Thymus (tissue), 14 donors: ENCODE measurements at places on chromosomes 7 and 10. TPM values are rescaled to one million over a fixed set of nuclear protein-coding genes. Genes with fewer than 3 reads are reported as not detected.

- H3K27ac ChIP-seq, result no peak overlapping the region
- H3K36me3 ChIP-seq, result no peaks in the 10 kb centered on the region
- DNase-seq, result no peak
These were observed 25.8 kb downstream of the TACC2 start for GRCh38 chr10:122014652-122015248.

DNA sequence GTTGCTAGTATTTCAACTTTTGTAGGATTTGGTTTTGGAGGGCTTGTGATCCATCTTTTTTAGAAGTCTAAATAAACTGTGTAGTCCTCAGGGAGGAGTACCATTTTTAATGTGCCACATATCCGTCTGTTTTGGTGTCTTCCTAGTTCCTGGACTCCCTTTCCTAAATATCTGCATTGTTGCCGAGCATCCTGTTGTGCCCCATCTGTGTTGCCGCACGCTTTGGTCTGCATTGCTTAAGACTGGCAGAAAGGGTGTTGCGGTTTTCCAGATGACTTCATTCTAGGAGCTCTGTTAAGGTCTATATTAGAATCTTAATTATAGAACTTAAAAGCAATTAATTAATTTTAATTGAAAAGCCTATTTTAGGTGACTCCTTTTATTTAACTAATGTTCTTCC lies 49.4 kb downstream of the RBM33 start:
- H3K36me3 ChIP-seq, result peaks cover 8% of the 10 kb centered on the region
- no peaks in the 10 kb centered on the region for H3K27me3 ChIP-seq
- H3K4me1 ChIP-seq, result no peaks in the 10 kb centered on the region
- H3K4me3 ChIP-seq, result no peak overlapping the region

DNA sequence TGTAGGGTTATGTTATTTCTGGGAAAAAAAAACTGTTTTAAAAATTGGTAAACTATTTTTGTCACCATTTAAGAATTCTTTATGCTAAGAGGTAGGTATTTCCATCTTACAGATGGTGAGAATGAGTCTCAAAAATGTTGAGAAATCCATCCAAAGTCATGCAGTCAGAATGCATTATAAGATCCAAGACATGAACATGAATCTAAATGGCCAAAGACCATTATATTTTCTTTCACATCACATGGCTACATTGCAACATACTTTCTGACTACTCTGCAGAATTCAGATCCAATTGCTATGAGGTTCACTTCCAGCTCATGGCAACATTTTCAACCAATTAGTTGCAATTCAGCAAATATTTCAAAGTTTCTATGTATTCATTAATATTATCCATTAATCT lies 181.2 kb downstream of the TWIST1 start:
- DNase-seq, result no peak
- H3K36me3 ChIP-seq, result no peaks in the 10 kb centered on the region
- H3K27ac ChIP-seq, result no peak overlapping the region
- H3K4me1 ChIP-seq, result no peaks in the 10 kb centered on the region
- no peak overlapping the region for H3K4me3 ChIP-seq
- no peaks in the 10 kb centered on the region for H3K27me3 ChIP-seq

The JCAD gene
- total RNA-seq, result 9.9 TPM

The GPC2 gene
- 11.2 TPM for total RNA-seq

GRCh38 chr7:155665957-155666287 lies 21.5 kb downstream of the RBM33 start:
- no peak for DNase-seq
- H3K4me3 ChIP-seq, result no peak overlapping the region
- no peaks in the 10 kb centered on the region for H3K27me3 ChIP-seq
- H3K27ac ChIP-seq, result no peak overlapping the region
- peaks cover 26% of the 10 kb centered on the region for H3K36me3 ChIP-seq
- H3K4me1 ChIP-seq, result no peaks in the 10 kb centered on the region

GRCh38 chr10:125231813-125232475 lies 71.6 kb upstream of the CTBP2 start:
- H3K36me3 ChIP-seq, result no peaks in the 10 kb centered on the region
- no peaks in the 10 kb centered on the region for H3K4me1 ChIP-seq
- DNase-seq, result no peak
- no peak overlapping the region for H3K4me3 ChIP-seq
- peaks cover 2% of the 10 kb centered on the region for H3K27me3 ChIP-seq

DNA sequence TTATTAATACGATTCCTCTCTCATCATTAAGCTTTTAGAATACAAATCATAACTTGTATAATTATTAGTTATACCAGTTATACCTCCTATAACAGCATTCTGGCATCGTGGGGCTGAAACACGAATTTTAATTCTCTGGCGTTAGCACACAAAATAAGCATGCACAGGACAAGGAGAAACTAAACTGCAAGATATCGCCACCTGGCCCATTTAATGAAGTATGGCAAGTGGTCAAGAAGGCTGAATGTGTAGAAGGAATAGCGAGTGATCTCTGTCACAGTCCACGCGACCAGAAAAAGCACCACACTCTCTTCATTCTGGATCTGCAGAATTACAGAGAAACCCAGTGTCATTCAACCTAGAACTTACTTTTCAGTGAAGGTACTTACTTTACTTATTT lies 18.1 kb downstream of the HACD1 start:
- H3K27me3 ChIP-seq, result no peaks in the 10 kb centered on the region
- H3K4me3 ChIP-seq, result no peak overlapping the region
- no peaks in the 10 kb centered on the region for H3K4me1 ChIP-seq
- no peaks in the 10 kb centered on the region for H3K36me3 ChIP-seq

DNA sequence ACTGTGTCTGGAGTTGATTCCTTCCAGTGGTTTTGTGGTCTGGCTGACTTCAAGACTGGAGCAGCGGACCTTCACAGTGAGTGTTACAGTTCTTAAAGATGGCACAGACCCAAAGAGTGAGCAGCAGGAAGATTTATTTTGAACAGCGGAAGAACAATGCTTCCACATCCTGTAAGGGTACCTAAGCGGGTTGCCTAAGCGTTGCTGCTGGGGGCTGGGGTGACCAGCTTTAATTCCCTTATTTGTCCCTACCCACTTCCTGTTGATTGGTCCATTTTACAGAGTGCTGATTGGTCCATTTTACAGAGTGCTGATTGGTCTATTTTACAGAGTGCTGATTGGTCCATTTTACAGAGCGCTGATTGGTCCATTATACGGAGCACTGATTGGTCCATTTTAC lies 13.2 kb downstream of the AKR1B15 start:
- H3K27me3 ChIP-seq, result no peaks in the 10 kb centered on the region
- H3K4me3 ChIP-seq, result no peak overlapping the region
- H3K4me1 ChIP-seq, result no peaks in the 10 kb centered on the region
- no peak for DNase-seq
- no peaks in the 10 kb centered on the region for H3K36me3 ChIP-seq

DNA sequence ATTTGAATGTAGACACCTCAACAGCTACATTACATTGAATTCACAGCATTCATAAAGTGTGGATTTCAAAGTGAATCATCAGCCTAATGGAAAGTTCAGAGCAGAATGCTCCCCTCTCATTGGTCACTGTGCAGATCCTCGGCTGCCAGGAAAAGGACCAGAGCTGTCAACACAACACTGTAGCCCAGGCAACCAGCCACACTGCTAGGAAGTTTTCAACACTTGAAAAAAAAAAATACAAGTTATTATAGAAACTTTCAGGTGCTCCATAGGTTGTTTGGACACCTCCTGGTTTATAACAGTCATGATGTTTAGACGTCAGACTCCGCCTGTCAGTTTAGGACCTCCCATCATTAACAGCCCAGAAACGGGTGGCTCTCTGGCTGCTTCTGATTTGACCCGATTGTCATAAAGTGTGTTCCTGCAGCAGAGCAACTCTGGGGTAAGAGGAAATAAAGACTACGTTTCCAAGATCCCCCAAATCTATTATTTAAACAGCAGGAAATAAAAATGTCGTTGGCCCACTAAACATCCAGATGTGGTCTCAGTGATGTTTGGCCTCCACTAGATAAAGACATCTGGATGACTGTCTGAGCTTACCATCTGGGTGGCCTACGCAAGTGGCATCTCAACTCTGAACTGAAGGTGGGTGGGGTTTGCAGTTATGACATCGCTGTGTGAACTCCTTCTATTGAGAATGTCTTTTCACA lies 117.4 kb downstream of the CABCOCO1 start:
- no peak overlapping the region for H3K27ac ChIP-seq
- no peaks in the 10 kb centered on the region for H3K4me1 ChIP-seq
- no peaks in the 10 kb centered on the region for H3K36me3 ChIP-seq

- H3K27me3 ChIP-seq, result no peaks in the 10 kb centered on the region
- H3K36me3 ChIP-seq, result no peaks in the 10 kb centered on the region
- no peak overlapping the region for H3K27ac ChIP-seq
- DNase-seq, result no peak
- no peak overlapping the region for H3K4me3 ChIP-seq
These were observed 282.5 kb downstream of the GLRX3 start for GRCh38 chr10:130418731-130419130.

GRCh38 chr10:48996-49395 lies at the start of gene TUBB8:
Gene TUBB8 (minus strand): TSS chr10:49296. CDS start chr10:49238, 58 bp downstream.
- H3K4me1 ChIP-seq, result no peaks in the 10 kb centered on the region
- no peak within 1 kb of the TSS for H3K27ac ChIP-seq
- H3K4me3 ChIP-seq, result no peak within 1 kb of the TSS
- DNase-seq, result no peak

The TFR2 gene
- 0.80 TPM for total RNA-seq

- peaks cover 6% of the 10 kb centered on the region for H3K4me1 ChIP-seq
- H3K4me3 ChIP-seq, result no peak overlapping the region
- H3K27ac ChIP-seq, result no peak overlapping the region
- H3K27me3 ChIP-seq, result peaks cover 10% of the 10 kb centered on the region
- DNase-seq, result no peak
- peaks cover 3% of the 10 kb centered on the region for H3K36me3 ChIP-seq
These were observed 1.8 kb downstream of the BRI3 start for GRCh38 chr7:98283127-98283886.

The PIK3AP1 gene
- 8.1 TPM for total RNA-seq

DNA sequence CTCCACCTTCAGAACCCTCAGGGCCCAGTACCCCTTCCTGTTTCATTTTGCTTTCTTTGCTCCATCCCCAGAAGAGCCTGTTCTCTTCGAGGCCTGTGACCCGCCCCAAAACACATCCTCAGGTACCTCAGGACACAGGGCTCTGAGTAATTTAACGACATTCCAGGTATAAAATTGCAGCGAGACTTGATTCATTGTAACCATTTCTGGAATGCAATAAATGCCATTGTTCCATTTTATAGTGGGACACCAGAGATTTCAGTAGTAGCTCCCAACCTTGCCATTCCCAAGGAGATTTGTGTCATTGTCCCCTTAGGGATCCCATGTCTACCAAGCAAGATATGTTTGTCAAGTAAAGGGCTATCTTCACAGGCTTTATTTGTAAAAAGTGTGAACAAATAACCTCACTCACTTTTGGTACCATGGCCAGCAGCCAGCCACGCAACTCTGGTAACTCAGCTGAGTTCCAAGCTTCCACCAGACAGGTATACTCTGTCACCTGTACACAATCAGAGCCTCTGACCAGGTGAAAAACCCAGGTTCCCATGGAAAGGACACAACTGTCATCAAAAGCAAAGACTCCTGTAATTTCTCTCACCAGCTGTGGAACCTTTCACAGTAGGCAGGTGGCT lies 441.3 kb downstream of the PLXNA4 start:
- H3K4me3 ChIP-seq, result no peak overlapping the region
- H3K36me3 ChIP-seq, result no peaks in the 10 kb centered on the region
- no peak overlapping the region for H3K27ac ChIP-seq
- no peak for DNase-seq
- no peaks in the 10 kb centered on the region for H3K27me3 ChIP-seq
- H3K4me1 ChIP-seq, result no peaks in the 10 kb centered on the region

DNA sequence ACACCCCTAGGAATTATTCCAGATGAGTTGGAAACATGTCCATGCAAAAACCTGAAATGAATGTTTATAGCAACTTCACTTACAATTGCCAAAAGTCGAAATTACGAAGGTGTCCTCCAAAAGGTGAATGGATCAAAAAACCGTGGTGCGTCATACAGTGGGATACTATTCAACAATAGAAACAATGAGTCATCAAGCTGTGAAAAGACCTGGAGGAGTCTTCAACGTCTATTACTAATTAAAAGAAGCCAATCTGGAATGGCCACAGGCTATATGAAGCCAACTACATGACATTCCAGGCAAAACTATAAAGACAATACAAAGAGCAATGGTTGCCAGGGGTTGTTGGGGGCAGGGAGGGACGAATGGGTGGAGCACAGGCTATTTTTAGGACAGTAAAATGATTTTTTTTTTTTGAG lies 12.6 kb upstream of the PPP2R2D start:
- no peaks in the 10 kb centered on the region for H3K36me3 ChIP-seq
- no peak overlapping the region for H3K27ac ChIP-seq
- H3K4me1 ChIP-seq, result no peaks in the 10 kb centered on the region
- H3K4me3 ChIP-seq, result no peak overlapping the region
- DNase-seq, result no peak
- H3K27me3 ChIP-seq, result peaks cover 21% of the 10 kb centered on the region

The INSYN2A gene
- total RNA-seq, result 1.2 TPM

DNA sequence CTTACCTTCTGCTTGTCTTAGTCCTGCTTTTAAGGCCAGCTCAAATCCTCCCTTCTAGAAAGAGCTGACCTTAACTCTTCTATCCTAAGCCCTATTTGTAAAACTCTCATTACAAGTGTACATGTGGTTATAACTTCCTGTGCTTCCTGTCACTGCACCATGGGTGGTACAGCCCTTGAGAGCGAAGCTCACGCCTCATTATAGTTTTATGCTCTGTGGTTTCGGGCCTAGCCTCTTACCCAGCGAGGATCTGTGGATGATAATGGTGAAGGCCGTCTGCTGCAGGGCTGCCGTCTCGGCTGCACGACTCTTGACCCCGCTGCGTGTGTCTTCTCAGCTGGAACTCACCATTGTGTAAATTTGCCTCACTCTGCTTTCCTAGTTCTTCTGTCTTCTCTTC lies 74.6 kb downstream of the CUL1 start:
- peaks cover 42% of the 10 kb centered on the region for H3K36me3 ChIP-seq
- H3K4me3 ChIP-seq, result no peak overlapping the region
- H3K27ac ChIP-seq, result peak overlapping the region; percentile 68
- H3K4me1 ChIP-seq, result peaks cover 9% of the 10 kb centered on the region
- no peaks in the 10 kb centered on the region for H3K27me3 ChIP-seq
- DNase-seq, result peak; percentile 57

The UPK3BL2 gene
- total RNA-seq, result 2.8 TPM

GRCh38 chr7:118179191-118179590 lies 4.8 kb upstream of the LSM8 start:
- H3K4me3 ChIP-seq, result no peak overlapping the region
- no peak for DNase-seq
- no peaks in the 10 kb centered on the region for H3K36me3 ChIP-seq
- no peaks in the 10 kb centered on the region for H3K27me3 ChIP-seq
- H3K4me1 ChIP-seq, result no peaks in the 10 kb centered on the region
- H3K27ac ChIP-seq, result no peak overlapping the region

DNA sequence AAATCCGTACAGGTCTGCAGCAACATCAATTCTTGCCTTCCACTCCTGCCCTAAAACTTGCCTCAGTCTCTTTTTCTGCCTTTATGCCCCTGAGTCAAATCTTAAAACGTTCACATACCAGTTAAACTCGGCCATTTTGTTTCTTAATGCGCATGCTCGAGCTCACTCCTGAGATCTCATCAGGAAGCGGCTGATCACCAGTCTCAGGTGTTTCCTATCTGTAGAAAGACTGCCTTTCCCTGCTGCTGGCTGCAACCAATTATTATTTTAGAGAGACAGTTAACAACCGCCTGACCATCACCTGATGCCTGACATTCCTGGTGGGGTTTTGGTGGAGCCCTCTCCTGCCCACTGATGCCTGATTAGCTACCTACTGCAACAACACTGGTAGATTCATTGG lies 70.2 kb upstream of the TMEM140 start:
- H3K4me1 ChIP-seq, result no peaks in the 10 kb centered on the region
- H3K36me3 ChIP-seq, result no peaks in the 10 kb centered on the region
- no peak overlapping the region for H3K4me3 ChIP-seq
- H3K27me3 ChIP-seq, result no peaks in the 10 kb centered on the region

The GPR15LG gene
- 0.38 TPM for total RNA-seq
